ENCODE measurements at places on chromosomes 2 and 18.

GRCh38 chr2:218658671-218659257, 659 bp downstream of the ZNF142 start:
- DNase-seq = peak; percentile 50

DNA sequence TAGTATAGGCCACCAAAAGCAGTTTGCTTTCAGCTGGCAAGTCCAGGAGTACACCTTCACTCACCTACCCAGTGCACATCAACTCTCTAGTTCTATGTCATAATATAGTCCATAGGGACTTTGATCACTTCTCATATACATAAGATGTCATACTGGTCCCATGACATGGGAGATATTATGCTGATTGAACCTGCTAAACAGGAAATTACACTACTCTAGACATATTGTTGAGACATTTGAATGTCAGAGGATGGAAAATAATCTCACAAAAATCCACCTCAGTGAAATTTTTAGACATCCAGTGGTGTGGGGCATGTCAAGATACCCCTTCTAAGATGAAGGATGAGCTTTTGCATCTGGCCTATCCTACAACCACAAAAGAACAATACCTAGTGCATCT, 322.5 kb downstream of the EN1 start:
- DNase-seq = no peak

DNA sequence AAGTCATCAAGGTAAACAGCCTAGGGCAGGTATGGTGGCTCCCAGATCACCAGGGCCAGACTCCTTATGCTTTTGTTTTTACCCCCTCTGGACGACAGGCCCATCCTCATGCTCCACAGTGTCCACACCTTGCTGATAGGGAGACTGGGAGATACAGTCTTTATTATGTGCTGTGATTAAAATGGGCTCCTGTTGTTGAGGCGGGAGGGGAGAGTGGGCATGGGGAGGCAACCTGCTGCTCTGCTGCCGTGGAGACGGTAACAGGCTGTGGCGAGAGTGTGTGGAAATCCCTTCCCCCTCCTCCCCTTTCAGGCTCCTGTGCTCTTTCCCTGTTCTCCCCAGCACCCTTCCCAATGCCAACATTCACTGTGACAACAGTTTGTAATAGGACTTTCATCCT, 38.2 kb upstream of the PNO1 start:
- no peak for DNase-seq

DNA sequence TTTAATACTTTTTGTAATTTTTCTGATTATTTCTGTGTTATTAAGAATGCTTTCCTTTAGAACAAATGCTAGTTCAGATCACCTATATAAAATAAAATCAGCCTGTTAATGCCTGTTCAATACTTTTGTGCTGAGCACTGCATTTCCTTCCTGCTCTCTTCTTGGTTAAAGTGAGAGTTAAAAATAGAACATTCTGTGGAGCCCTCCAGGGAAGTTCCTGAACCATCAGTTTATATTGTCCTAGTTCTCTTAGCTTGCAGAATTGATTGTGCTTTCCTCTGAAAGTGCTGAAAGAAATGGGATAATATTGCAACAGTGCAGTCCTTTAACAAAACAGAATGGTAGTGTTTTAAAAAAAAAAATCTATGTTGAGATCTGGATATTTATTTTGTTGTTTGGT, 74.6 kb upstream of the UBXN4 start:
- DNase-seq = no peak

- no peak for DNase-seq
Observed at GRCh38 chr2:94997981-94998930, 27.3 kb upstream of the MAL start.

DNA sequence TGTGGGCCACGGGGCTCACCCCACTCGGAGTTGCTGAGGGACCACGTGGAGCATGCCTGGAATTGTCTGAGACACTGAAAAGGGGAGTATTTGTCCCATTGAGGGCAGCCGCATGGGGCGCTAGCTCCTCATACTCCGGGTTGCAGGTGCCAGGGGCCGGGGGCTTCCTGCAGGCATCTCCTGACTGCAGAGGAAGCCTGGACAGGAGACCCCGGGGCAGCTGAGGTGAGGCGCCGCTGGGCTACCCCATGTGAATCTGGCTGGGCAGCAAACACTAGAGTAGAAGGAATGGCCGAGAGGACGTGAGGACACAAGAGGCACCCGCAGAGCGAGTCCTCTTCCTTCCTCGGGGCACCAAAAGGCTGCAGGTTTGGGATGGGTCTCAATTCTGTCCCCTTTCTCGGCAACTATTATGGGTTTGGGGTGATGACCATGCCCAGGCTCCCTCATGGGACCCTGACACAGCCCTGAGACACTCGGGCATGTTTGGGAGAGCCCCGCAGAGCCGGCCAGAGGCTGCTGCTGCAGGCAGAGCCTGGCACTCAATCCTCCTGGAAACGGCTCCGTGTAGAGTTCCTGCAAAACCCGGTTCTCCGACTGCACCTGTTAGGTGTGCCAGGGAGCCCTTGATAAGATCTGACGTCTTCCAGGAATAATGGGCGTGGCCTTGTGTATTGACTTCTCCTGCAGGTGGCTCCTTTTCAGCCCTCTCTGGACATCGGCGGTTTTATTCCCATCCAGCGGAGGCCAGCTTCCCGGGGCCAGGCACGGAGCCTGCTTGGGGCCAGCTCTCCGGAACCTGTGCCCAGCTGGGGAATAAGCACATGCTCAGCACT, 77.0 kb downstream of the CTIF start:
- no peak for DNase-seq

DNA sequence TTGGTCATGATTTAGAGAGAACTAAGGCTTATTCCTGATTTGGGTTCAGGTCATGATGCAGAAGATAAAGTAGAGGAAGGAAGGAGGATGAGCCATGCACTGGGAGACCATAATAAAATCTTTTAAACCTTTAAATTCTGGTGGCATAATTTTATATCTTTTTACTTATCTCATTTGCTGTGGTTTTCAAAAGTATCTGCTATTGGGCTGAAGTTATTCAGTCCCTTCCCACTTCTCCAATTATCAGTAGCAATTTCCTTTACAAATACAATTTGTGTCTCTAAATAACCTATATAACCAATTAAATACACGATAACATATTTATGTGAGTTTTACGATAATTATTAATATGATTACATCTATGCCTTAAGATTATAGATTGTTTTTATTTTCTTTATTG, 194.8 kb upstream of the SLC8A1 start:
- no peak for DNase-seq
